Stimulated activated CD4-positive, alpha-beta T cell treated with anti-CD3 and anti-CD28 coated beads, Interleukin-1b, Interleukin-23, amount 100 ng/mL, for 1 hour (primary cell): ENCODE measurements at places on chromosomes 3 and 15.
A peak's percentile ranks its signal among the peaks of the same experiment; 100 is the strongest.

GRCh38 chr3:143672396-143673165, 175.7 kb downstream of the SLC9A9 start:
- no peak for DNase-seq

- peak; percentile 3 for DNase-seq
Observed at GRCh38 chr3:65963787-65964677, 74.7 kb downstream of the MAGI1 start.

GRCh38 chr3:24305795-24306467, 188.7 kb downstream of the THRB start:
- DNase-seq = no peak

DNA sequence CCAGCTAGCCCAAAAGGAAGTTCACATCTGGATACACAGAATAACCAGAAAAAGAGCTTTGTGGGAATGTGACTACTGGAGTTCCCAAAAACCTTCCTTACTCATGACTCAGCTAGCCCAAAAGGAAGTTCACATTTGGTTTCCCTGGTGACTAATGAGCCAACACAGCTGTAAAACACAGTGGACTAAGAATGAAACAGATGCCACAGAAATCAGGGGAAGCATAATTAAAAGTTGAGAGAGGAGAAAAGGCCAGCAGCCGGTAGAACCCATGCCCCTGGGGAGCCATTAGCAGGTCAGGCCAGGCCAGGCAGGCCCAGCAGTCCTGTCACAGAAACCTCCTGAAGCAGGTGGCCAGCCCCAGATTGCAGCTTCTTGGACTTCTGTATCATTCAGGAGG, 130.3 kb downstream of the GHSR start:
- DNase-seq = no peak

GRCh38 chr3:141796889-141797781, 33.9 kb downstream of the GRK7 start:
- DNase-seq = no peak

- no peak for DNase-seq
Observed at GRCh38 chr3:18153571-18154173, 271.5 kb downstream of the SATB1 start.

- no peak for DNase-seq
Observed at GRCh38 chr15:40242213-40242599, 3.3 kb downstream of the PAK6 start.

- no peak for DNase-seq
Observed at GRCh38 chr3:45618081-45618509, 23.5 kb downstream of the LIMD1 start.

DNA sequence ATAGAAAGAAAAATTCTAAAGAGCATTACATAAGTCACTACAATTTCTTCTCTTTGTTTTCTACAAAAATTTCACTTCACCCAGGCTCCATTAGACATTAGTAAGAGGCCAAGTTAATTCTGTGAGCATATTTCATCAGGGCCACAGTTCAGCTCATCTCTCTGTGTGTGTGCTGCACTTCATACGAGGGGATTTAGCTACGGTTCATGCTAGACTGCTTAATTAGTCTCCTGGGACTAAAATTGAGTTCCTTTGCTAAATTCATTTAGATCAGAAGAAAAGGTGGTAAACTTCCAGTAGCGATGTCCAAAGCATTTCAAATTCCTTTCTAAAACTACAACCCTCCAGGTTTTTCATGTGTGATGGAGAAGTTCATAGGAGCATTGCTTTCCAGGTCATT, 83.1 kb upstream of the SETMAR start:
- no peak for DNase-seq

GRCh38 chr3:122112754-122113153, 57.6 kb downstream of the CD86 start:
- DNase-seq = no peak

DNA sequence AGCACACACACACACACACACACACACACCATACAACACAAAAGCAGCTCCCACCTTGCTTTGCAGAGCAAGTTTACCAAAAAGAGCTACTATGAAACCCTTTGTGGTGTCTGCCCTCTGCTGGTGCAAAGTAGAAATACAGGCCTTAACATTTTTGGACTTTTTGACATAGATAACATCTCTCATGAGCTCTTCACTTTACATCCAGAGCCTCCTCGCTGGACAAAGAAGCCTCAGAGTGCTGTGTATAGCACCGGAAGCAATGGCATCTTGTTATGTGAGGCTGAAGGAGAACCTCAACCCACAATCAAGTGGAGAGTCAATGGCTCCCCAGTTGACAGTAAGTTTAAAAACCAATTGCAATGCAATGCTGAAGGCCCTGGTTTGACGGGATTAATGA, 157.9 kb downstream of the CHL1 start:
- no peak for DNase-seq

DNA sequence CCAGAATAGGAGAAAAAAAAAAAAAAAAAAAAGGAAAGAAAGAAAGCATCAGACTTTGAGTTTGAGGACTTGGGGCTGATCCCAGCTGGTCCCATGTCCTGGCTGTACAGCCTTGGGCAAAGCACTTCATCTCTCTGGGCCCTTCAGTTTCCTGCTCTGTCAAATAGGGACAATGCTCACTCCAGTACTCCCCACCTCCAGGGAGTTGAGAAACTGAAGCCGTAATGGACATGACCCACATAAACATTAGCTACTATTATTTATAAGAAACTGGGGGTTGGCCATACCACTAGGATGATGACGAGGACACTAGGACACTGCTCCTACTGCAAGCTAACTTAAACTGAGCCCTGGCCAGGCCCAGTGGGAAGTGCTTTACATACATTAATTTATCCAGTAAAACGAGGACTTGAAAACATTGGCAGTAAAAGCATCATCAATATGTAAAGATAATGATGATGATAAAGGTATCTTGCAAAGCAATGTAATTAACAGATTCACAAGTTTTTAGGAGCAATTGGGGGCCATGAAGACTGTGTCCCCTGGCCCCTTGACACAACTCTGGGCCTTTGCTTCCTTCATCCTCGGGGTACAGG, 22.9 kb upstream of the SMAD6 start:
- no peak for DNase-seq

GRCh38 chr15:77097248-77097721, 26.4 kb upstream of the TSPAN3 start:
- DNase-seq = no peak

DNA sequence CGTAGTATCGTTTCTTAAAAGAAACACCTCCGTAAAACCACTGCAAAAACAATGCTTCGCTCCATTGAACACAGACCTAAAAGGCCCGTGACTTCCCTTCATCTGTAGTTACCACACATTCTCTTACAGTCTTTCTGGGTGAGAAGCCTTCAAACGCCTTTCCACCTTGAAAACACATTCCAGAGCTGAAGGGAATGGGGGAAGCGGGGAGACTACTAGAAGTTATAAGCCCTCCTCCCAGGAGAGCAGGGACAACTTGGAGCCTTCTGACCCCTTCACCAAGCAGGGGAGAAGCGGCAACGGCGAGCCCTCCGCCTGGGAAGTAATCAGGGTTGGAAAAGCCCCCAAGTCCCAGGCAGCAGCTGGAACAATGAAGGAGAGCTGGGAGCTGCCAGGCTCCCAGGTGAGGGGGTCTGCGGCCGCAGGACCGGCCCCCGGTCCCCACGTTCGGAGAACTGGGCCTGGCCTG, 461 bp downstream of the SECISBP2L start:
- no peak for DNase-seq

- DNase-seq = no peak
Observed at GRCh38 chr3:113677737-113678136, 18.7 kb downstream of the USF3 start.

- no peak for DNase-seq
Observed at GRCh38 chr15:72907733-72908132, 124.2 kb upstream of the ADPGK start.

DNA sequence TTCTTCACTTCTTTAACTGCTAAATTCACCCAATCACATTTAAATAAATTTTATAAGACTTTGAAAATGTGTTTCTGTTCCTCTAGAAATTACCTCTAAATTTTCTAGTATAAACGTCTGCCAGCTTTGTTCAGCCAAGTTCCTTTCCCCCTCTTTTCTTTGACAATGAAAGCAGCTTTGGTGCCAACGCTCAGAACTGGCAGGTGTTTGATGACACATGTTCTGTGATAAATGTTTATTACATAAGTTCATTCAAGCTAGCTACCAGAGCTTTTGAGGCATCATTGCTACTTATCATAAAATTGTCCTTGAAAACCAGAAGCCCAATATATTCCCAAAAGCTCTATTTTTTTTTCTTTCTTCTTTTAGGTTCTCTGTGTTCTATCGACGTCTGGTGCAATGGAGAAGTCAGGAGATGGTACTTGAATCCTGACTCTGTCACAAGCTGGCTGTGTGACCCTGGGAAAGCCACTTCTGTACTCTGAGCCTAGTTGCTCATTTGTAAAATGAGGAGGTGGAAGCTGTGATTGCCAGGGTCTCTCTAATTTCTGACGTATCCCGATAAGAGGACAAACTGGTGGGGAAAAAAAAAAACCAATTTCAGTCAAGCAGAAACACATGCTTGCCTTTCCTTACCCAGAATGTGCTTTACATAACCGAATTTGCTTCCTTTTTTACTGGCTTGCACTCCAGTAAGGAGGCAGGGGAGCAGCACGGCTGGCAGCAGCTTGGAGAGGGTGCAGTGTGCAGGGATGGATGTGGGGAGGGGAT, 187.1 kb upstream of the LPP start:
- DNase-seq = no peak

- no peak for DNase-seq
Observed at GRCh38 chr3:135970506-135971116, 5.1 kb downstream of the PPP2R3A start.

DNA sequence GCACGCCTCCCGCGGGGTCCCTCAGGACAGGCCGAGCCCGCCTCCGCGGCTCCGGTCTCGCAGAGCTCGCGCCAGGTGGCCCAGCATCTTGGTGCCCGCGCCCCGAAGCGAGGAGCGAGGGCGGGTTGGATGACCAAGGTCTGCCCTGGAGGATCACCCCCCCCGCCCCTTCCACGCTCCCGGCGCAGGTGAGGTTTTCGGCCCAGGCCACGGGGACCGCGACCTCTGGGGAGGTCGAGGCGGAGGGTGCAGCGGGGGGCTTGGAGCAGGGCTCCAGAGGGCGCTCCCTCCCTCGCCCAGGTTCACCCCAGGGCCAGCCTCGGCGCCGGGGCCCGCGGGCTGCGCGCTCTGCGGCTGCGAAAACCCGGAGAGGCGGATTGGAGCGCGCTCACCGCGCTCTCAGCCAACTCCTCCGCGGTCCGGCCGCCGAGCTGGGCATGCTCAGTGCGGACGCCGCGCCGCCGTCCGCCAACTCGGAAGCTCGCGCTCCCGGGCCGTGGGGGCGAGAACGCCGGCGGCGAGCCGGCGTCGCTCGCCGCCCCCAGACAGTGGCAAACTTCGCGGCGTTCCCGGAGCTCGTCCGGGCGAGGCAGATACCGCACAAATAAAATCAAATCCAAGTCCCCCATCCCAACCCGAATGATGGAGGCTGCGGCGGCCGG, at the start of gene MED12L:
Gene MED12L, plus strand, starts transcription at position 438 of the 662 bp plus-strand sequence. CDS start 1,263 bp downstream, outside the sequence.
- DNase-seq = no peak

GRCh38 chr3:50350213-50350526, 405 bp downstream of the NPRL2 start:
- DNase-seq = no peak

DNA sequence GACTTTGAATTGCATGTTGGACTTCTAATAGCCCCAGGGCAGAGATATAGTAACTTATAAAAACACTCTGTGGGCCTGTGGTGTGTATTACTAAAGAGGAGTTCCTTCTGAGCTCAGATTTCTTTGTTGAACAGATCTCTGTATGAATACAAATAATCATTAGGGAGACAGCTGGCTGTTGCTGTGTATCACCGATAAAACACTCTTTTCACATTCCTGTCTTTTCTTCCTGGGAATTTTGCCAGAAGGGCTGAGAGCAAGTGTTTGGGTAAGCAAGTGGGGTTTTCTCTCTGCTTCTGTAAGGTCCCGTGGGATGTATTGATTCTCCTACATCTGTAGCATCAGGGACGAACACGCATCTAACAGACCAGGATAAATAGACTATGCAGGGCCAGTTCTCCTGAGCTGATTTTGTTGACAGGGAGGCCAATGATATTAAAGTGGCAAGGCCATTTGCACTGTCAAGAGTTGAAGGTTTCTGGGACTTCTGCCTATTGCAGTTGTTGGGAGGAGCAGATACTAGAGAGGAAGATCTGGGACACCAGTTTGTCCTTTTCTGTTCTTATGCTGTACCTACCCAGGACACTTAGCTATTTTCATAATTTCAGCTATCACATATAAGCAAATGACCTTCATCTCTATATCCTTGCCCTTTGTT, 225.9 kb upstream of the CD96 start:
- DNase-seq = no peak

- no peak for DNase-seq
Observed at GRCh38 chr3:194181612-194182529, 45.9 kb downstream of the HES1 start.

- DNase-seq = no peak
Observed at GRCh38 chr15:31476866-31477265, 150.2 kb downstream of the KLF13 start.

- no peak for DNase-seq
Observed at GRCh38 chr3:121748680-121749275, 763 bp downstream of the GOLGB1 start.

DNA sequence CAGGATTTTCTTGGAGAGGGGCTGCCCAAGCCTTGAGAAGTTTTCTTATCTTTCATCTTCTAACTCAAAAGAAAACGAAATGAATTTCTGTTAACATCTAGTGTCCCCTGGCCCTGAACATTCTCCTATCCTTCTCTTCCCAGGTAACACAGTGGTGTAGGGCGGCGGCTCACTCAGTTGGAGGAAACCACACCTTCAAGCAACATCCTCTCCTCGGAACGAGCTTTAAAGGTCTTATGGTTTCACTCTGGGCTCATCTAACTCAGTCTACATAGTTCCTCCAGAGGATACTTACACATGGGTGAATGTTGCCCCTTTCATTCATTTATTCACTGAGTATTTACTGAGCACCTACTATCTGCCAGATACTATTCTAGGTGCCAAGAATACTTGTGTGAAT, 31.0 kb upstream of the KLHL6 start:
- DNase-seq = no peak

GRCh38 chr15:98787936-98788757, 139.8 kb downstream of the IGF1R start:
- DNase-seq = no peak

- DNase-seq = no peak
Observed at GRCh38 chr3:101414121-101414520, 93.7 kb upstream of the IMPG2 start.

GRCh38 chr15:78915341-78916087, 29.3 kb downstream of the CTSH start:
- DNase-seq = no peak

- DNase-seq = no peak
Observed at GRCh38 chr15:26630857-26631256, 142.0 kb downstream of the GABRB3 start.

- DNase-seq = no peak
Observed at GRCh38 chr3:24493746-24494617, 668 bp downstream of the THRB start.

GRCh38 chr3:196235452-196236122, 19.3 kb downstream of the SLC51A start:
- DNase-seq = no peak

DNA sequence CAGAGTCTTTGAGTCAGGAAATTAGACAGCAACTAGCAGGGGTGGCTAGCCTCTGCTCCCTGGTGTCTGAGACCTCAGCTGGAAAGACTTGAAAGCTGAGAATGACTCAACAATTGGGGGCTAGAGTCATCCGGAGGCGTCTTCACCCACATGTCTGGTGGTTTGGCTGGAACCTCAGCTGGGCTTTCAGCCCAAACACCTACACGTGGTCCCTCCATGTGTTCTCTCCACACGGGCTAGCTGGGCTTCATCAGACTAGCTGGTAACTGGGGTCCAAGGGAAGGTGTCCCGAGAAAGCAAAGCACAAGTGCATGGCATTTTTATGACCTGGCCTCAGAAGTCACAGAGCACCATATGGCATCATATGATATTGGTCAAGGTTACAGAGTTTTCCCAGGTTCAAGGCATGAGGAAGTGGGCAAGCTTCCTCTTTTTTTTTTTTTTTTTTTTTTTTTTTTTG, 19.9 kb upstream of the ABHD2 start:
- no peak for DNase-seq
